ENCODE measurements at places on chromosomes 16 and 17. TPM values are rescaled to one million over a fixed set of nuclear protein-coding genes. Genes with fewer than 3 reads are reported as not detected.

The C17orf50 gene
- total RNA-seq = not detected

GRCh38 chr17:82636626-82637598 lies 11.3 kb downstream of the WDR45B start:
- peak overlapping the region; percentile 91 for H3K27ac ChIP-seq
- no peaks in the 10 kb centered on the region for H3K4me1 ChIP-seq
- H3K36me3 ChIP-seq = no peaks in the 10 kb centered on the region
- peak; percentile 63 for DNase-seq
- peak overlapping the region; percentile 27 for H3K4me3 ChIP-seq
- H3K27me3 ChIP-seq = no peaks in the 10 kb centered on the region

DNA sequence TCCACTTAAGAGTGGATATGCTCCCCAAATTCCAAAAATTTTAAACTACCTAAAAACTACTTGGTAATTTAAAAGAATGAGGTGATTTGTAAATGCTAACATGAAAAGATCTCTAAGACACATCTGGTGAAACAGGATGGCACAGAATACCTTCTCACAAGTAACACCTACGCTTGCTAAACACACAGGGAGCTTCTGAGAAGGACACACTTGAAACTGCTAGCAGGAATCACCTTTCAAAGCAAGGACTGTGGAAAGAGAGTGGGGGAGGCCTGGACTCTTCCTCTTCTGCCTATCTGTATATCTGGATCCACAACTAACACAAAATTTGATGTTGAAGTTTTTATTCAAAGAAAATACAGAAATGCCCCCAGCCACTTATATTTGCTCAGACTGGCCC lies 52.4 kb downstream of the CYTH1 start:
- H3K27me3 ChIP-seq = no peaks in the 10 kb centered on the region
- no peaks in the 10 kb centered on the region for H3K36me3 ChIP-seq

DNA sequence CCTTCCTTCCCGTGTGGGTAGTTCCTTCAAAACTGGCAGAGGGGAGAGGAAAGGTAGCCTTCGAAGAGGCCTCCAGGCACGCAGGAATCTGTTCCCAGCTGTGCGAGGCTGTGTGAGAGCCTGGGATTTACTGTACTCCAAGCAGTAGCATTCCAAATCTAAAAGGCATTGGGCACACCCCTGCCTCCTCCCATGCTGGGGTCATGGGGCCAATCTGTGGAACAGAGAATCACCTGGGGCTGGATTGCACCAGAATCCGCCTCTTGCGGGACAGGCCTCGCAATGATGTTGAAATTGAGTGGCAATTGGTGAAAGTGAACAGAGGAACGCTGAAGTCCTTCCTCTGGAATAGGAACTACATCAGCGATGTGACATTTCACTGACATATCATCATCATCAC lies 72.5 kb upstream of the IRX3 start:
- H3K36me3 ChIP-seq = no peaks in the 10 kb centered on the region
- H3K27me3 ChIP-seq = no peaks in the 10 kb centered on the region
- no peak for DNase-seq
- H3K4me1 ChIP-seq = no peaks in the 10 kb centered on the region

GRCh38 chr17:43349142-43349541 lies 49.7 kb upstream of the ARL4D start:
- no peaks in the 10 kb centered on the region for H3K36me3 ChIP-seq
- H3K27ac ChIP-seq = no peak overlapping the region
- H3K27me3 ChIP-seq = no peaks in the 10 kb centered on the region
- no peak overlapping the region for H3K4me3 ChIP-seq
- DNase-seq = no peak
- H3K4me1 ChIP-seq = no peaks in the 10 kb centered on the region

GRCh38 chr16:57846078-57846697 lies 43.9 kb upstream of the KIFC3 start:
- no peak overlapping the region for H3K4me3 ChIP-seq
- DNase-seq = no peak
- H3K4me1 ChIP-seq = no peaks in the 10 kb centered on the region
- H3K36me3 ChIP-seq = no peaks in the 10 kb centered on the region
- H3K27ac ChIP-seq = no peak overlapping the region
- no peaks in the 10 kb centered on the region for H3K27me3 ChIP-seq

DNA sequence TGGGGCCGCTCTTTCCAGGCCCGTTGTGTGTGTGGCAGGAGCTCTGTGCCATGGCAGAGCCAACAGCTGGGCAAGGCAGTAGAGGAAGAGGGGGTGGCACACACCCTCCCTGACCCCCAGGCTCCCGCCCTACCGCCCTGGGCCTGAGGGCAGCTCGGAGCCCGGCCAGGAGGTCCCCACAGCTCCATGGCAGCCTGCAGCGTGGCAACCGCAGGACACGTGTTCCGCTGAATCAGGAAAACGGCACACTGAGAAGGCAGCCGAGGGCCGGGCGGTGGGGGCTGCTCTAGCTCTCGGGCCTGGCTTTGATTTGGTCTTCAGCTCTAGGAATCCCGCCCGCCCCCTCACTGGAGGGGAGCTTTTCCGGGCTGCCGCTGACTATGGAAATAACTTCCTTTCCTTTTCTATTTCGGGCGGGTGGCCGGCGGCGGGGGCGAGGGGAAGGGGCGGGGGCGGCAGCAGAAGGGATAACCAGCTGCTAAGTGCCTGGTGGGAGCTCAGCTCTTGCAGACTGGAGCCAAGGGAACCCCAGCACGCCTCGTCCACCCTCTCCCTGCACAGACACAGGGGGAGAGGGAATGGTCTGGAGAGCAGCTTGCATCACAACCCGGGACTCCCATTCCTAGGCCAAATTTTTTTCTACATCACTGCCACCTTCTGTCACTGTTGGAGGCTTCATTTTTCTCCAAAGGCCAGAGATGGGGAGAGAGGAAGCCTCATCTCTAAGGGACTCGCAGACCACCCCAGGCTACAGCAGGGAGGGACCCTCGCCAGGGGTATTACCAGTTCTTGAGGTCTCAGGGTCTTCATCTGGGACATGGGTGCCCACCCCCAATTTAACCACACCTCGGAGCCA lies 24.8 kb upstream of the MRPS23 start:
- no peaks in the 10 kb centered on the region for H3K36me3 ChIP-seq
- H3K4me1 ChIP-seq = peaks cover 26% of the 10 kb centered on the region
- H3K27ac ChIP-seq = peak overlapping the region; percentile 90
- no peak for DNase-seq
- no peaks in the 10 kb centered on the region for H3K27me3 ChIP-seq
- peak overlapping the region; percentile 61 for H3K4me3 ChIP-seq
